ENCODE measurements at places on chromosomes 3 and 15.

GRCh38 chr3:146521394-146521793 is 23.0 kb downstream of the PLSCR1 start:
- no peak for DNase-seq

DNA sequence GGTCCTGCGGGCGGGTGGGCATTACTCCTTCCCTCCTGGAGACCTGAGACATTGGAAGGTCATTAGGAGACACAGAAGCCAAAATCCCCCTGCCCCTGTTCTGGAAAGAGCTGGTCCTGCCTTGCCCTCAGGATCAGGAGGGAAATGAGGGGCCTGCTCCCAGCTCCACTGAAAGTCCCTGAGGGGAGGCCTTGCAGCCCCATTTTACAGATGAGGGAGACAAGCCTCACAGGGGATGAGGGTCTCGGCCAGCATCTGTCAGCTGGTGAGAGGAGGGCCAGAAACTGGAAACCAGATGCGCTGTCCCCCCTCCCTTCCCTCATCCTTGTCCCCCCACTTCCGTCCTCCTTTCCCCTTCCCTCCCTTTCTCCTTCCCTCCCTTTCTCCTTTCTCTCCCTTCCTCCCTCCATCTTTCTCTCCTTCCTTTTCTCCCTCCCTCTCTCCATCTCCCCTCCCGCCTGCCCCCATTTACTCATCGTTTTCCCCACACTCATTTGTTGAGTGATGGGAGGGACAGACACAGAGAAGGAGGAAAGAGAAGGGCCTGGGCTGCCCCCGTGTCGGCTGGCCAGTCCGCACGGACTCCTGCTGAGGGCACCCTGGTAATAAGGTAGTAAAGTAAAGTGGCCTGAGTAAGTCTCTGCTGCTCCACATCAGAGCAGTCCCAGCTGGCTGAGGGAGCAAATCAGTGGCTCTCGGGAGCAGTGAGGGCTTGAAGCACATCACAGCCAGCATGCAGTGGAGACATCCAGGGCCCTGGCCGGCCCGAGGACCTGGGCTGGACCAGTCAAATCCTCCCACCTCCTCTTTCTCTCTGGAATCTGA is 112.4 kb upstream of the ALDH1A3 start:
- DNase-seq = peak; percentile 16

DNA sequence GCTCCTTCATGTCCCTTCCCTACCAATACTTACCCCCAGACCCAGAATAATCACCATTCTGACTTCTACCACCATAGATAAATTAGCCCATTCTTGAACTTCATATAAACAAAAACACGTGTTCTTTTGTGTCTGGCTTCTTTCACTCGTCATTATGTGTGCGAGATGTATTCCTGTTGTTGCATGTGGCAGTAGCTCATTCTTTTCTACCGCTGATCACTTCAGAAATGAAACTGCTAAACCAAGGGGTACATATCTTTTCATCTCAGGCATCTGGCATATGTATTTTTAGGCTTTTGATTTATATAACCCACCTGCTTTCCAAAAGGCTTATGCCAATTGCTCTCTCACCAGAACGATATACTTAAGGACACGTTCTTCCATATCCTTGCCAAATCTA is 13.8 kb upstream of the SCG3 start:
- no peak for DNase-seq

- no peak for DNase-seq
These were observed 29.0 kb downstream of the IFT122 start for GRCh38 chr3:129469026-129469425.

DNA sequence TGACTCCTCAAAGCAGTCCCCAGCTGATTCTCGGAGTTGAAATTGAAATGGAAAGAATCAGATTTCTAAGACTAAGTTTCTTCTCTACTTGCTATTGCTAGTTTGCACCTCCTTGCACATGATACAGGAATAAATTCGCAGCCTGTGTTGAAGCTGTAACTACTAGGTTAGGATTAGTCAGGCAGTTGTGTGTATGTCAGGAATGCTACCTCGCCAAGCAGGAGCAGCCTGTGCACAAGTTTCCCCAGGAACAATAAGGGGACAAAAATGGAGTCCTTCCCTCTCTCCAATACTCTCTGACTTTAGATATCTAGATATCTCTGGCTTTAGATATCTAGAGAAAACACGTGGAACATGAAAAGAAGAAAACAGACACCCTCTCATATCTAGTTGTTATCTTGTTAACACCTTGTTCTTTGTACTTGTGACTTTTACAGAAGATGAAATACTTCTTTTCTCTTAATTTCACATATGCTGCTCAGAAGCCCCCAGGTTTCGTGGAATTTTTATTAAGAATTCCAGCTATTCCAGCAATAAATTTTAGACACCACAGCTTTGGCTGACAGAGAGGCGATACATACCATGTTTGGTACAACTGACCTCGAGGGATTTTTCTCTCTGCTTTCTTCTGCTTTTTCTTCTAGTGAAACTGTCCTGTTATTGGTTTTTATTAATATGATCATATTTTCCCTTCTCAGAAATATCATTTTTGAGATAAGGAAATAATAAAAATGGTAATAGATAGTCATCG is 56.1 kb upstream of the CMSS1 start:
- DNase-seq = no peak

GRCh38 chr3:44654039-44654438 is 5.5 kb downstream of the ZNF35 start:
- DNase-seq = no peak
